IMR-90 (cell line): ENCODE measurements at places on chromosomes 1 and 21. TPM values are rescaled to one million over a fixed set of nuclear protein-coding genes. Genes with fewer than 3 reads are reported as not detected.

- peak; percentile 8 for DNase-seq
- H3K36me3 ChIP-seq = no peaks in the 10 kb centered on the region
- no peaks in the 10 kb centered on the region for H3K4me1 ChIP-seq
- no peak overlapping the region for H3K4me3 ChIP-seq
- no peaks in the 10 kb centered on the region for H3K27me3 ChIP-seq
These were observed 191.8 kb upstream of the SAMSN1 start for GRCh38 chr21:14737922-14738321.

- H3K4me3 ChIP-seq = no peak overlapping the region
- H3K4me1 ChIP-seq = no peaks in the 10 kb centered on the region; the same call in 1 of the 2 replicates
- H3K27me3 ChIP-seq = no peaks in the 10 kb centered on the region
- peaks cover 21% of the 10 kb centered on the region for H3K36me3 ChIP-seq
- H3K27ac ChIP-seq = no peak overlapping the region
These were observed 24.4 kb downstream of the VASH2 start for GRCh38 chr1:212974711-212975110.

GRCh38 chr21:39951183-39952101 is 84.2 kb downstream of the PCP4 start:
- no peaks in the 10 kb centered on the region for H3K27me3 ChIP-seq
- no peak overlapping the region for H3K4me3 ChIP-seq
- no peaks in the 10 kb centered on the region for H3K4me1 ChIP-seq

GRCh38 chr1:231266811-231267322 is 25.9 kb downstream of the GNPAT start:
- DNase-seq = peak; percentile 32
- no peak overlapping the region for H3K27ac ChIP-seq

- H3K27me3 ChIP-seq = no peaks in the 10 kb centered on the region; the same call in 1 of the 2 replicates
- H3K4me1 ChIP-seq = no peaks in the 10 kb centered on the region
- H3K27ac ChIP-seq = no peak overlapping the region
- no peaks in the 10 kb centered on the region for H3K36me3 ChIP-seq
- H3K4me3 ChIP-seq = no peak overlapping the region
These were observed 12.1 kb downstream of the LRRC8B start for GRCh38 chr1:89536555-89537341.

GRCh38 chr1:19476450-19477190 is 8.7 kb downstream of the CAPZB start:
- peaks cover 18% of the 10 kb centered on the region for H3K36me3 ChIP-seq
- H3K27me3 ChIP-seq = no peaks in the 10 kb centered on the region
- peaks cover 27% of the 10 kb centered on the region for H3K4me1 ChIP-seq
- H3K27ac ChIP-seq = no peak overlapping the region
- no peak overlapping the region for H3K4me3 ChIP-seq
- peak; percentile 79 for DNase-seq

GRCh38 chr1:208272311-208272710 is 28.1 kb upstream of the PLXNA2 start:
- H3K4me3 ChIP-seq = no peak overlapping the region
- no peak overlapping the region for H3K27ac ChIP-seq
- DNase-seq = no peak

GRCh38 chr1:225580238-225581099 is 72.5 kb downstream of the ENAH start:
- H3K4me3 ChIP-seq = no peak overlapping the region
- peaks cover 2% of the 10 kb centered on the region; the same call in 1 of the 2 replicates for H3K36me3 ChIP-seq
- H3K27me3 ChIP-seq = no peaks in the 10 kb centered on the region
- DNase-seq = no peak
- H3K4me1 ChIP-seq = peaks cover 7% of the 10 kb centered on the region

GRCh38 chr1:51570063-51570710 is 46.7 kb upstream of the OSBPL9 start:
- no peak for DNase-seq
- H3K27me3 ChIP-seq = no peaks in the 10 kb centered on the region
- H3K4me3 ChIP-seq = no peak overlapping the region
- no peak overlapping the region for H3K27ac ChIP-seq
- no peaks in the 10 kb centered on the region for H3K36me3 ChIP-seq

DNA sequence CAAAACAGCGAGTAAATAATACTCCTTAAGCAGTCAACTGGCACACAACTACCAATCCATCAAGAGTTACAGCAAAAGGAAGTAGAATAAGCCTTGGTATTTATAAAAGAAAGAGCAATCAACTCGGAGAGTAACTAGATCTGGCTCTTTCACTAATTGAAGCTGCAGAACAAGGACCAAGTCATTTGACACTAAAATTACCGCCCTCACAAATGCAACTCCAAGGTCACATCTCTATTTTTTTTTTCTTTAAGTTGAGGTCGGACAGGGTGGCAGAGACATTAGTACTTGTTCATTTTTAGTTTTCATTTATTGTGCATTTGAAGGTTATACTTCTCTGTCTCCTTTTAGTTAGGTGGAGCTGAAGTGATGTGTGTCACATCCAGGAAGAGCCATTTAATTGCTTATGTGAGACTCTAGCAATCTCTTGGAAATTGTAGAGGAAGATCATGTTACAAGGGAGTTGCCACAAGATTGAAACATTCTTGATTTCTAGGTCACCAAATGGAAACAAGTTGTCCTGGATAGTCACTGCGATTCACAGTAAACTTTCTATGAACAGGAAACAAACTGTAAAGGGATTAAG is 138.1 kb upstream of the ADAMTS5 start:
- no peaks in the 10 kb centered on the region for H3K36me3 ChIP-seq
- no peak overlapping the region for H3K4me3 ChIP-seq
- H3K4me1 ChIP-seq = peaks cover 4% of the 10 kb centered on the region; the same call in 1 of the 2 replicates
- peak; percentile 51 for DNase-seq

DNA sequence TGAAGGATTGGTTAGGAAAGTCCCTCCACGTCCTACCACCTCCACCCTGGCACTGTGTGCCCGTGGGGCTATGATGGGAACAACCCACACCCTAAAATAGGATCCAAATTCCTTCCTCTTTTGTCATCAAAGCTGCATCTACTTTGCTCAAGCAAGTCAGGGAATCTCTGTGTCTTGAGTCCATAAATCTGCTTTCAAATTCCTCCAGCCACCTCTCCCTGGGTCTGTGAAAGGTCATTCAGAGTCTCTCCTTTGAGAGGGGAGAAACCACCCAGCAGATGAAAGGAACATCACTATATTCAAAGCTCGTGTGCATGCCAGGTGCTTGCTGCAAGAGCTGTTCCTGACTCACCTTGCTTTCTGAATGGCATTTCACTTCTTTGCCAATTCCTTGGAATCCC is 243.6 kb downstream of the TM2D1 start:
- H3K27me3 ChIP-seq = peaks cover 4% of the 10 kb centered on the region; the same call in 1 of the 2 replicates
- H3K4me3 ChIP-seq = no peak overlapping the region
- DNase-seq = no peak
- H3K27ac ChIP-seq = no peak overlapping the region
- H3K4me1 ChIP-seq = no peaks in the 10 kb centered on the region

DNA sequence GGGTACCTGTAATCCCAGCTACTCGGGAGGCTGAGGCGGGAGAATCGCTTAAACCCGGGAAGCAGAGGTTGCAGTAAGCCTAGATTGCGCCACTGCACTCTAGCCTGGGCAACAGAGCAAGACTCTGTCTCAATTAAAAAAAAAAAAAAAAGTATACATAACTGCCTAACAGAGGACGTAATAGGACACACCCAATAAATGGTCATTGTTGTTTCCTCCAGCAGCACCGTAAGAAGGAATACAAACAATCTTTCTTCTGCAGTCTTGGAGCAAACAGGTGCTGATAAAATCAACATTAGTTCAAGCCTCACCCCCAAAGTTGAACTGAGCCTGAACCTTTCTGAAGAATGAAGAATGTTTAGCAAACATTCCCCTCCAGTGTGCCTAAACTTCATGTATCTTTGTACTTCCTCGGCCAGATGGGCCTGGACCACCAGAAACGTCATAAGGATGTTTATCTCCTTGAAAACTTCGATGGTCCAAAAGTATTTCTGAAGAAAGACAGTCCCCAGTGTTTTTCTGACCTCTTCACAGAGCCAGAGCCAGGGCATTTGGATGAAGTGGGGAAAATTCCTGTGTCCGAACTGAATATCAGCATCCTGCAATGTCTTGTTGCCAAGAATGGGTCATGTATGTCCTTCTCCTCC is 136.8 kb upstream of the F3 start:
- H3K4me1 ChIP-seq = peaks cover 8% of the 10 kb centered on the region
- H3K4me3 ChIP-seq = no peak overlapping the region
- no peak for DNase-seq
- no peaks in the 10 kb centered on the region for H3K27me3 ChIP-seq

DPM3 gene
- 29.0 and 30.6 TPM in 2 replicates for total RNA-seq

SLC30A10 gene
- total RNA-seq = not detected in 2 replicates

GSTM5 gene
- total RNA-seq = 0.28 and 0.36 TPM in 2 replicates
